ENCODE measurements at places on chromosomes 3 and 15.

DNA sequence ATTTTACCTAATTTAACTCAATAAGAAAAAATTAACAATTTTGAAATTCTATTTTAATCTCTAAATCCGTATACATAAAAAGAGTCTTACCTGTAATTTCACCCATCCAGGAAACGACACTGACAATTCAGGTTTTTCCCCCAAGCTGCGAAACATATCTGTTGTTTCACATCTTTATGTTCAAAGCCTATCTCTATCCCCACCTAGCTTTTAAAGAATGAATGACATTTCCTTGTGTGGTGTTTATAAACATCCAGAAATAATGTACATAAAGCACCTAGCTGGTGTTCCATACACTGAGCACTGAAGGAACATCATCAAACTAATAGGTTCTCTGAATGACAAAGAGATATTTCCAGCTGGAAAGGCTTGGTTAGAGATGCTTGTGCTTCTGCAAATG lies 867.8 kb downstream of the SQOR start:
- no peak for DNase-seq

DNA sequence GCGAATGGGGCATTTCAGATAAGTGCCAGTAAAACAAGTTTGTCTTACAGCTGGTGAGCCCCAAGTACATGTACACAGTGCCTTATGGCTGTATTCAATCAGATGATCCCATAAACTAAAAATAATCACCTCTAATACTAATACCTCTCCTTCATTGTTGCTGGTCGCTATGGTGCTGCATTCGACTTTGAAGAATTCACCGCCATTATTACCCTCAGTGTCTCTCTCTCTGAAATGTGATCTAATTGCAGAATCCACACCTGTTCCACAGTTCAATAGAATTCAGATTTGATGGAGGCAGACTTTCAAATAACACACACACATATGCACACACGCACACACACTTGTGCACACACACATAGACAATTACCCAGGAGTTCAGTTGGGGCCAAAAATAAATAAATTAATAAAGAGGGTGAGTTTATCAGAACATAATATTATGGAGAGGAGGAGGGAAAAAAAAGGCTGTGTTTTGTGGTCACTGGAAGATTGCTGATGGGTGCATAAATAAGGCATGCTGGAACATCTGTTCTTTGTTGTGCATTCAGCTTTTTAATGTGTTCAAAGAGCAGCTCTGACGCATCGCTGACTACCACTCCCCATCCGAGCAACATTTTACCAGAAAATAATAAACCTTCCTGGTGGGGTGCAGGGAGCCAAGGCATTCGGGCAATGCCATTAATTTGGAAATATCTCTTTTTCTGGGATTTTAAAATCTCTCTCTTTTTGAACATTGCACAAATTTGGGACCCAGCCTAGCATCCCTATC lies 235.7 kb downstream of the SATB1 start:
- DNase-seq: no peak

DNA sequence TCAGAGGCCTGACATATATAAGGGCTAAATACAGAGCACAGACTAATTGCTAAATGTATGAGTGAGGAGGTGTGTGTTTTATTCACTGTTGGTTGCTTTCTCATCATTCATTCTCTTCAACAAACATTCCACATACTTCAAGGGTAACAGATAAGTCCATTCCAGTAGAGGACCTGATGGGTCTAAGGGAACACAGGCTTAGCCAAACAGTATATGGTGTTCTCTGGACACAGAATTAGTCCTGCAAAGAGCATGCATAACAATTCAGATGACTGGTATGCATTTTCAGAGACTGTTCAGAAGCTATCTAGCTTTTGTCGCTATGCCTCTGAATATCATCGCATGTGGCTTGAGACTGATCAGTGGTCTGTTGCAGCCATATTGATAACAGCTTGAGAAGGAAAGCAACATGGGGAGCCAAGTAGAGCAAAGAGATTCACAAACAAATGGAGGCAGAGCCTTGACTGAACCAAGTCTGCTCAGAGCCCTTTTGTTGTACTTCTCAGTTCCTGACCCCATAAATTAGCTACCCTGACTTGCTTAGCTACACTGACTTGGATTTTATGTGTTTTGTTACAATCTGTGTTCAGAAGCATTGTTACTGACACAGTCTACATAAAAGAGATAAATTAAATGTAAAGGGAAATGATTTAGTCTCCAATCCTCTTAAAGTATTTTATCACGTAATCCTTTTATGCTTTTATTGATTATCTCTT lies 1178.7 kb downstream of the ROBO1 start:
- DNase-seq: no peak

- DNase-seq: no peak
Measured at GRCh38 chr15:55992769-55993110, 672 bp downstream of the NEDD4 start.

DNA sequence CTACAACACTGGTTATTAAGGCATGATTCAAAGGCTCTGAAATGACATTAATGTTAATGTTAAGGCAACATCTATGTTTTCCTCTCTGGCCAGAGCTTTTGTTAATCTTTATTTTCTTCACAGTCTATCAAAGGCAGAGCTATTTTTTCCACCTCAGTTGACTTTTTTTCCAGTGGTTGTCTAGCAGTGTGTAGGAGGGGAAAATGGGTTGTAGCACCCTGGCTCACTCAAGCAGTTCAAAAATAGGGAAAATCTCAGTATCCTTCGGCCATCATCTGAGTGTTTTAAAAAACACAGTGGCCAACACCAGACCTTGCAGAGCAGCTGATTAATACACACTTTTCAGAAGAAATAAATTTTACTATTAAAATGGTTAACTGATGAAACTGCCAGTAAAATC lies 21.4 kb downstream of the CBLB start:
- no peak for DNase-seq

DNA sequence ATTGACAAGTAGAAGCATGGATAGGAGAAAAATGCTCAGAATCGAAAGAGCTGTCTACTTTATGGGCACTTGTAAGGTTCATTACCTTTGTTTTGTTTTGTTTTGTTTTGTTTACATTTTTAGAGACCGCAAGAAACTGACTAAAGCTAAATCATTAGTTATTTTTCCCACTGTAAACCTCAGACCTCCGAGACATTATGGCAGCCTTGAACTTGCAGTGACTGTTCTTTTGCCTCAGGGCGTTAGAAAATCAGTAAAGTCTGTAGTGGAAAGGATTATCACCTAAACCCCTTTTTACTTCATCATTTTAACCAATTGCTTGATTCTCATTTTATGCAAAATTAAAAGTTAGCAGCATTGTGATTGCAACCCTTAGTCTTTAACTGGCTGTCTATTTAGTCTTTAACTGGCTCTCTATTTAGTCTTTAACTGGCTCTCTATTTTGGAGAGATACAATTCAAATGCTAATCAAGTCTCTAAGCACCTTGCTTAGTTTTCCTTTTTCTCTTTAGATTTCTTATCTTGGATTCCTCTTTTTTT lies 383.3 kb upstream of the ROBO2 start:
- no peak for DNase-seq

DNA sequence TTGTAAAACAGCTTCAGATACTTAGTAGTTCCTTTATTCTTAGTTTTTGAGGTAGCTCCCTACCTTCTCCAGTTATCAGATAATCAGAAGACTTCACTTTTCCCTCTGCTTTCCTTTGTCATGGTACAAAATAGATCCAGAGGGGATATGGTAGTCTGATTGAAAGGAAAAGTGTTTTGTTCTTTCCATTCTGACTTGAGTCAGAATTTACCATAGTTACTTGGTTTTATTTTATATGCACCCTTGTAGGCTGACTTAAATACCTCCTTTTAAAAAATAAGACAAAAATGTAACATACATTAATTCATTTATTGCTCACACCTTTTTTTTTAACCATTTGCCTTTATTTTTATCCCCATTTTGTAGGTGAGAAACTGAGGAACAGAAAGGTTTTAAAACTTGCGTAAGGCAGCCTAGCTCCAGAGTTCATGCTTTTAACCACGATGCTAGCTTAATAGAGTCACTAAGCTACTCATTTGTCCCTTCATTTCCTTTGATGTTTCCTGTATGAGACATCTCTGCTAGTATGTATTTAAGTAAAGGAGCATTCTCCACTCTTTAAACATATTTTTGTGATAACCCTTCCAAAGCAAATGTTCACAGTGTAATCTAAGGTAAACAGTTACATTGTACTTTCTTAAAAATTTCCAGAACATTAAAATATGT lies 187.5 kb downstream of the KLHL25 start:
- DNase-seq: no peak

DNA sequence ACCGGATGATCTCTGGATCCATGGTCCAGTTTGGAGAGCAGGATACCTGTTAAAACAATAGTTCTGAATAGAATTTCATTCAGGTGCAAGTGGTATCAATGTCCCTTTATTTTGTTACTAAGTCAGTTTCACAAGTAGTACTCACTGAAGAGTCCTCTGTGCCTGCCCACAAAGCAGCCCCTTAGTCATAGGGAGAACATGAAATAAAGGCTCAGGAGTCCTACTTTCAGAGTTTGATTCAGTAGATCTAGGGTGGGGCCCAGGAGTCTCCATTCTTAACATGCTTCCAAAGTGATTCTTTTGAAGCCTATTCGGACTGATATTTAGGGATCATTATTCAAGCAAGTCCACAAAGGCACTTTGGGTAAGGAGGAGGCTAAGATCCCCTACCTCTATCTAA lies 79.8 kb upstream of the ACKR4 start:
- no peak for DNase-seq

GRCh38 chr3:10368512-10368911 lies 47.6 kb upstream of the SEC13 start:
- no peak for DNase-seq

Data from stimulated activated CD8-positive, alpha-beta memory T cell treated with anti-CD3 and anti-CD28 coated beads, Interleukin-12 subunit alpha, Interleukin-12 subunit beta, amount 100 ng/mL, for 1 hour (primary cell).